Heart right ventricle (tissue), 16 donors: ENCODE measurements at places on chromosomes 11 and 22.

DNA sequence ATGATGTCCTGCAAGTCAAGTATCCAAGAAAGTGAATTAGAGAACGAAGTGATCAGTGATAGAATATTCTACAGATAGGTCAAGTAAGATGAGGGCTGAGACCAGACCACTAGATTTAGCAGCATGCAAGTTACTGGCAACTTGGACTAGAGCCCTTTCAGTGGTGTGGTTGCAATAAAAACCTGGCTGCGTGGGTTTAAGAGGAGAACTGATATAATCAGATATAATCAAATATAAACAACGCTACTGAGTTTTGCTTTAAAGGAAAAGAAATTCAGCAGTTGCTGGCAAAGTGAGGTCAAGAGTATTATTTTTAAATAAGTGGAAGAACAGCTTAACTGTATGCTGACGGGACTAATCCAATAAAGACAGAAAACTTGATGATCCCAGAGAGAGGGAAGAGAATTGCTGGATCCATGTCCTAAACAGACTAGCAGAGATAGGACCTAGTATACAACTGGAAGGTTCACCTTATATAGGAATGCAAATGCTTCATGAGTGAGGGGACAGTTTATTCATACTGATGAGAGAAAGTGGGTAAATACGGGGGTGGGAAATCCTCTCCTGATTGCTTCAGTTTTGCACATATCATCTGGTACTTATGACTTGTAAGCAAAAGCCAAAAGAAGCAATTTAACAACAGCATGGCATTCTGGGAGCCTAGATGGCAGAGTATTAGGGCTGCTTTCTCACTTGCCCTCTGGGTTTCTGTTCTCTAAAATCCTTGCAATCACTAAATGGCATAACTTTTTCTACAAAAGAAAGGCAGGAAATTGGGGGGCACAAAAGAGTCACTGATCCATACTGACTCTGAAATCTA lies 146.2 kb downstream of the RBFOX2 start:
- DNase-seq = no peak

GRCh38 chr22:23784215-23784732 lies 2.5 kb upstream of the SMARCB1 start:
- no peak for DNase-seq

GRCh38 chr11:6458352-6459098 lies 15.2 kb downstream of the TRIM3 start:
- no peak for DNase-seq

DNA sequence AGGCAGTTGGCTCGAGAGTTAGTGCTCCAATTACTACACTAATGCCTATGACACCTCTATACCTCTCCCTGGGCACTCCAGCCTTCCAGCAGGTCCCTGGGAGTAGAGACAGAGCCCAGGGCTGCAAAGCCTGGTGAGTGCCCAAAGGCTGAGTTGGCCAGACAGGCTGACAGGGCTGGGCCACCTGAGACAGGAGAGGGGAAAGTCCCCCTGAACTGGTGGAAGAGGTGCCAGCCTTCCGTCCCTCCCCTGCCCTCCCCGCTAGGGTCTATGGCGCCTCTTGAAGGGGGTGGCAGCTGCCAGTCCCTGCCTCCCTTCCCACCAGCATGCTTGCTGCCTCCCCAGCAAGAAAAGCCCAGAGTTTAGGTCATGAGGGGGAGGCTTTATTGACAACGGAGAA lies 3.0 kb downstream of the KCNJ11 start:
- no peak for DNase-seq

DNA sequence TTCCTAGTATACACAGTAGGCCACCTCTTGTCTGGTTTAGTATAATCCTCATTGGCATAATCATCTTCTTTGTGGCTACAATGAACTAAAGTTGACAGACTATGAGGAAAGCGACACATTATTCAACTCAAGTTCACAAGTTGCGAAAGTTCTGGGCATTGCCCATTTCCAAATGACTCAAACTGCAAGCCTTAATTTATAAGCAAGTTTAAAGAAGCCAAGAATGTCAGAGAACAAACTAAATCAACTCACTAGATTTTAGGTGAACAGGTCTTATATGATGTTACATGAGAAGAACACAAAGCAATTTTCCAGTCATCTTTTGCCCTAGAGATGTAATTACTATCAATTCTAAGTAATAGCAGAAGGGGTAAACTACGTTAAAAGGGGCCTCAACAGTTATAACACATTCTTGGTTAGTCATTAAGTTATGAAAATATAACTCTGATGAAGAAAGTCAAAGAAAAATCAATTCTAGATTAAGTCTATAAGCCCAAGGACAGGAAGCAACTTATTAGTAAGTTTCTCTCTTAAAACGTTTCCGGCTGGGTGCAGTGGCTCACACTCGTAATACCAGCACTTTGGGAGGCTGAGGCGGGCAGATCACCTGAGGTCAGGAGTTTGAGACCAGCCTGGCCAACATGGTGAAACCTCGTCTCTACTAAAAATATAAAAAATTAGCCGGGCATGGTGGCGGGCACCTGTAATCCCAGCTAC lies 21.5 kb downstream of the PICALM start:
- DNase-seq = no peak
